ENCODE measurements at places on chromosomes 11 and 22.

DNA sequence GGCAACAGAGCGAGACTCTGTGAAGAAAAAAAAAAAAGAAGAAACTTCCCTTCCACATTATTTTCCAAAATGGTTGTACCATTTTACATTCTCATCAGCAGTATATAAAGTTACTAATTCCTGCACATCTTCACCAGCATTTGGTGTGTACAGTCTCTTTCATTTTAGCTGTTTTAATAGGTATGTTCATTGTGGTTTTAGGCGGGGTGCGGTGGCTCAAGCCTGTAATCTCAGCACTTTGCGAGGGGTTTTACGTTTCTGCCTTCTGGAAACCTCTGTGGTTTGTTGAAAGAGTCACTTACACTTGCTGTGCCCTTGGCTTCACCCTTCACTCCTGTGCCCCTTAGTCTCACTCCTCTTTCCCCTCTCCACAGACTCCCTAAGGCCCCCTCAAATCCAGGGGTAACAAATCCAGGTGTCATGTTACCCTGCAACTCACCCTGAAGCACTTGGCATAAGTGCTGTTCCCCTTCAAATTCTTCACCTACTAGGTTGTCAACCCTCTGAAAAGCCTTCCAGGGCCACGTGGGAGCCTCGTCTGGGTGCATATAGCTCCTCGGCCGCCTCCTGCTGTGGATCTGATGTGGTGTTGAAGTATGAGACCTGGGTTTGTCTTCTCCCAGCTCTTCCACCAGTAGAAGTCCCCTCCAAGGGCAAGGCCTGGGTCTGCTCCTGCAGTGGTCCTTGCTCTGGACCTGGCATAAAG lies 20.8 kb downstream of the TOB2 start:
- DNase-seq, result no peak

DNA sequence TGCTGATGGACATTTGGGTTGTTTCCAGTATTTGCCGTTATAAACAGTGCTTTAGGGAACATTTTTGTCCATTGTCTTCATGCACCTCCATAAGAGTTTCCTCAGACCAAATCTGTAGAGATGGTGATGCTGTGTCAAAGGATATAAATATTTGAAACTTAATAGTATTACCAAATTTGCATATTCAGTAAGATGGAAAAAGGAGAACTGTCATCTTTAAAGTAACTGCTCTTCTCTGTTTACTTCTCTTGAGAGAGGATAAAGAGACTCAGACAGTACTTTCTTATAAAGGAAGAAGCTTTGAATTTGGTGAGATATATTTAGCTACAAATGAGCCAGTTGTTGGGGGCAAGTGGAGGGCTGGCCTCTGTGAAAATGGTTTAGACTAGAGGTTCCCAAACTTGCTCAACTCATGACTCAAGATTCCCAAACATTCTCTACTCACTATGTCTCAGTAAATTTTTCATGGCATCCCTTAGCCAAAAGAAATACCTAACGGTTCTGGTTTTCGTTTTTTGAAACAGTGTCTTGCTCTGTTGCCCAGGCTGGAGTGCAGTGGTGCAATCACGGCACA lies 26.2 kb downstream of the SHISA8 start:
- DNase-seq, result no peak

DNA sequence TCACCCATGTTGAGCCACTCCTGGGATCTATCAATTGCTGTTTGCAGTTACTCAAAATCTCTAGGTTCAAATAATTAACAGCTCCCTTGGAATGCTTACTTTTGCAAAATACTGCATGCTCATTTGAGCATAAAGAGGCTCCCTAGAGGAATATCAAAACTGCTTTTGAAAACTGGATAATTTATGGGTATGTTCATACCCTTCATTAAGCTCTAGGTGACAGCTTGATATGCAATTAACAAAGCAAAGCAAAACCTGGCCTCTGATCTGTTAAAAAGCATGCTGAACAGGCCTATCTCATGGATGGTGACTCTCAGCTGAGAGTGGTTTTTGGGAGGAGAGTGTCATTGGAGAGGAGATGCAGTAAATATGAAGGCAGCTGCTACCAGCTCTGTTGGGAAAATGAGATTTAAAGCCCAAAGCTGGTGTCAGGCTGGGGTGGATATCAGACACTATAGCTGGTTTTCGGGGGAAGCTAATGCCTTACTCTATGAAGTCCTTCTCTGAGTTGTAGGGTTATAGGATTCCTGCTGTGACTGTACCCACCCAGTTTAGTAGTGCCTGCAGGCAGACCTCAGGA lies 110.9 kb downstream of the RASSF10 start:
- no peak for DNase-seq

GRCh38 chr11:61489833-61490721 lies 18.5 kb upstream of the LRRC10B start:
- no peak for DNase-seq

- DNase-seq, result no peak
Observed at GRCh38 chr11:132094598-132094997, 724.2 kb downstream of the NTM start.

- DNase-seq, result no peak
Observed at GRCh38 chr11:111633756-111634362, 31.6 kb downstream of the SIK2 start.

Measured in GM19239 (cell line).